ENCODE measurements at places on chromosomes 6 and 20. TPM values are rescaled to one million over a fixed set of nuclear protein-coding genes. Genes with fewer than 3 reads are reported as not detected.

Gene HLA-DPA1
- polyA plus RNA-seq = 143 TPM

Gene SMOC2
- 110 TPM for polyA plus RNA-seq

DNA sequence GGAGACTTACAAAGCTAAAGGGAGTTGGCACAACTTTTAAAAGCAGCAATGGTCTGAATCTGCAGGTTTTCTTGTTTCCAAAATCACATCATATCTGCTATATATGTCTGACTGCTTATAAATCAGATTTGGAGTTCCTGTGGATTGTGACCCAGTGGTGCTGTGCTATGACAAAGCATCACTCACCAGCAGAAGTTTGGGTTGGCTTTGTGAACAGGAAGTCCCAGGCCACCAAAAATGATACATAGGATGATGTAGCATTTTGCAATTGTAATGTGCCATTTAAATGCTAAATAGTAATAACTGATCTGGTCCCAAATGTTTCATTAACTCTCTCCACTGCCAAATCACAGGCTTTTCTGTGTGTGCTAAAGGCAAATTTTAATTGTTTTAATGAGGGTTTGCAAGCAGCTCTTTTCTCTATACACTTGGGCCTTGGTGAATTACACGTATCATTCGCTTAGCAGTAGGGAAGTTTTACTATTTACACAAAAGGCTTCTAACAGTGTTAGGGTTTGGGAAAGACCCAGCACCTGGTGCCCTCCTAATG lies 60.8 kb downstream of the SYNDIG1 start:
- DNase-seq = no peak

GRCh38 chr6:92180090-92180489 lies 1239.3 kb downstream of the EPHA7 start:
- DNase-seq = no peak

GRCh38 chr20:9809271-9809670 lies 29.6 kb downstream of the PAK5 start:
- DNase-seq = no peak

- no peak for DNase-seq
Observed at GRCh38 chr6:518218-518617, 126.7 kb downstream of the IRF4 start.

GRCh38 chr6:39572661-39573340 lies 152.4 kb downstream of the KIF6 start:
- no peak for DNase-seq

GRCh38 chr6:106046116-106046853 lies 39.9 kb upstream of the PRDM1 start:
- DNase-seq = no peak

GRCh38 chr20:819680-820322 lies 13.7 kb upstream of the FAM110A start:
- peak; percentile 10 for DNase-seq
